ENCODE measurements at places on chromosomes 2 and 18.

- DNase-seq, result no peak
These were observed 46.8 kb upstream of the TTC21B start for GRCh38 chr2:166000401-166000800.

GRCh38 chr2:134401081-134401497 is 147.2 kb downstream of the MGAT5 start:
- DNase-seq, result peak; percentile 10

DNA sequence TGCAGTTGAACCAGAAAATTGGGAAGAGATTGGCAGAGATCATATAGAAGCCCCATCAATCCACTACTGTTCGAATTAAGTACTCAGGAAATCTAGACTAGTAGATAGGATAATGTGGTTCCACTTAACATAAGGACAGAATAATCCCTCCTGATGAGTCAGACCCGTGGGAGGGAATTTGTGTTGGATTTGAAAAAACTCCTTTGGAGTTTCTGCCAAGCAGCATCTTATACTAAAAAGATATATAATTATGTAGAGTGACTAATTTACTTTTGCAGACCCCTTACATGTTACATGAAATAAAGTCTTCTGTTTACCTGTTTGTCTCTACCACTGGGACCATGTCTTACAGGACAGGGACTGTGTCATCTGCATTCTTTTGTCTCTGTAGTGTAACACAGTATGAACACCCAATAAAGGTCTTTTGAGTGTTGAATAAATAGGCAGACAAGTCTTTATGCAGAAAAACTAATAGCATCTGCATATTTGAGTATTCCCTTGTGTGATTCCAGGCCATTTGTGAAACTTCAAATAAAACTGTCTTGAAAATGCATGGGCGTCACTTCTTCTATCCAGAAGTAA is 122.6 kb upstream of the DNAJC10 start:
- DNase-seq, result peak; percentile 83

- no peak for DNase-seq
These were observed 83.1 kb downstream of the EDAR start for GRCh38 chr2:108905906-108906305.

Data from umbilical cord (tissue), 2 donors.